ENCODE measurements at places on chromosomes 16 and 17.

DNA sequence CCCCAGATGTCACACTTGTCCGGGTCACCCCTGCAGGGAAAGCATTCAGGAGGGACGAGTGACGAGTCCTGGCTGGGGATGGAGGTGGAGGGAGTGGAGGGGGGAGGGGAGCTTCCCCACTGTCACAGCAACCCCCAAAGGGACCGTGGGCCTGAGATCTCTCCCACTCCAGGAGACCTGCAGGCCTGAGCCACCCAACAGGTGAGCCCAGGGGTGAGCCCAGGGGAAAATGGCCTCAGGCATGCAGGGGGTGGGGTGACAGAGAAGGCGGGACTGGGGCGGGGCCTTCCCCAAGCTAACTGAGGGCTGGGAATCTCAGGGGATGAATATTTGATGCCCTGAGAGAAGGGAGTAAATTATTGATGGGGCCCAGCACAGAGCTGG, 2.4 kb downstream of the USH1G start:
- DNase-seq, result no peak

GRCh38 chr16:12321311-12321842, 344.8 kb downstream of the SNX29 start:
- peak; percentile 30 for DNase-seq

DNA sequence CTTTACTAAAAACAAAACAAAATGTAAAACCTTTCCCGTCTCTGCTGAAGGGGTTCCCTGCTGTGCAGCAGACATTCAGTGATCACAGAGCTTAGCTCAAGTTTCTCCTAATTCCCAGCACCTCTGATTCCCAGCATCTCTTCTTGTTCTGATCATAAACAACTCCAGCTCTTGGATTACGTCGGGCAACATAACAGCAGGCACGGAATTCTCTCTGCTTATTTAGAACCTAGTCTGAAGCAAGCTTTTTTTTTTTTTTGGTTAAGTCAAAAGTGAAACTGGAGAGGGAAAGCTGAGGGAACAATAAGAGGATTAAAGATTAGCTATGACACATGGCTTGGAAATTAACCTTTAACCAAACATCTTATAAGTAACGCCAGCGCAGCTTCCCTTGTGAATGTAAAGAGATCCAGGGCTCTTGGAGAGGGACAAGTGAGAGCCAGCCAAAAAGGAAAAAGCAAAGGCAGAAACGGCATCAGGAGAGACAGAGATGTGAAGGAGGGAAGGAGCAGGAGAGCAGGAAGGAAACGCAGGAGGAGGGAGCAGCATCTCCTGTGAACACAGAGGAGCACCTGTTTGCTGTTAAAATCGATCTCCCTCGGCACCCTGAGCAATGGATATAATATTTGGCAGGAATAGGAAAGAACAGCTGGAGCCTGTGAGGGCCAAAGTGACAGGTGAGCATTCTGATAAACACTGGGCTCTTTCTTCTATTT, at the start of gene BCO1:
Gene BCO1 (plus strand): TSS at position 394 of the 716 bp plus-strand sequence. CDS start 220 bp downstream, at position 614.
- peak; percentile 49 for DNase-seq

DNA sequence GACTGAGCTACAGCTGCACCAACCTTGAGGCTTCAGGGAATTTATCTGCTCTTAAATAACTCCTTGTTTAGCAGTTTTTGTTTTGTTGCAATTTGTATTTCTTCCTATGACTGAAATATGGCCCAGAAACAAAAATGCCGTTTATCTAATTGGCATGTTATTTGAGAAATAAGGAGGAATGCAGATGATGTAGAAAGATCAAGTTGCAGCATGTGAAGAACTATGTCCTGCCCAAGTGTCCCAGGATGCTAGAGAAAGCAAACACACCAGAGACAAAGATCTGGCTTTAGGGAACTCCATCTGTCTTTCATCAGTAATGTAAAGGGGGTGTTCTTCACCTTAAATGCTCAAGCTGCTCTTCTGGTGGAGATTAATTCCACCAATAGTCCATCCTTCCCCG, 29.7 kb downstream of the USP31 start:
- DNase-seq, result no peak

DNA sequence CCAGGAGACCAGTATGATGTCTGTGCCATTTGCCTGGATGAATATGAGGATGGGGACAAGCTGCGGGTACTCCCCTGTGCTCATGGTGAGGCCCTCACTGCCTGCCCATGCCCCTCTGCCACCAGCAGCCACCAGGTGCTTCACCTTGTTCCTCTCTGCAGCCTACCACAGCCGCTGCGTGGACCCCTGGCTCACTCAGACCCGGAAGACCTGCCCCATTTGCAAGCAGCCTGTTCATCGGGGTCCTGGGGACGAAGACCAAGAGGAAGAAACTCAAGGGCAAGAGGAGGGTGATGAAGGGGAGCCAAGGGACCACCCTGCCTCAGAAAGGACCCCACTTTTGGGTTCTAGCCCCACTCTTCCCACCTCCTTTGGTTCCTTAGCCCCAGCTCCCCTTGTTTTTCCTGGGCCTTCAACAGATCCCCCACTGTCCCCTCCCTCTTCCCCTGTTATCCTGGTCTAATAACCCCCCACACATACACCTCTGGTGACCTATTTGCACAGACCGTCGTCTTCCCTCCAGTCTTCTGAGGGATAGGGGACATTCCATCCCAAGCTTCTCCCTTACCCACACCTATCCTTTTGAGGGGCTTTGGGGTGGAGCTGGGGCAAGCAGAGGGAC, 3.7 kb downstream of the PFN1 start:
- no peak for DNase-seq

DNA sequence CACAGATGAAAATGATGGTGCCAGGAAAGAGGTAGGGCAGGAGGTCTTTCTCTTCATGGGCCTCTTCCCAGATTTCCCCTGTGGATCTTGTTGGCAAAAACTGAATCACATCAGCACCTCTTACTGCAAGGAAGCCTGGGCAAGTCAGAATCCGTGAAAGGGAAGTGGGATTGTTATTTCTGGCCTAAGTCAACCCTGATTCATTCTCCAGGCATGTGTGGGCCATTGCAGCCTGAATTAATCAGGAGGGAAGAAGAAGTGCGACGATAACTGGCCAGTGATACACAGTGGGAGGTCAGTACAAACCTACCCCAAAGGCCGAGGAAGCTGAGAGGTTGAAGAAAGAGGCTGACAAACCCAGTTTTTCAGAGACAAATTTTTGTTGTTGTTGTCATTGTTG, 17.9 kb upstream of the NSMCE1 start:
- DNase-seq, result no peak

DNA sequence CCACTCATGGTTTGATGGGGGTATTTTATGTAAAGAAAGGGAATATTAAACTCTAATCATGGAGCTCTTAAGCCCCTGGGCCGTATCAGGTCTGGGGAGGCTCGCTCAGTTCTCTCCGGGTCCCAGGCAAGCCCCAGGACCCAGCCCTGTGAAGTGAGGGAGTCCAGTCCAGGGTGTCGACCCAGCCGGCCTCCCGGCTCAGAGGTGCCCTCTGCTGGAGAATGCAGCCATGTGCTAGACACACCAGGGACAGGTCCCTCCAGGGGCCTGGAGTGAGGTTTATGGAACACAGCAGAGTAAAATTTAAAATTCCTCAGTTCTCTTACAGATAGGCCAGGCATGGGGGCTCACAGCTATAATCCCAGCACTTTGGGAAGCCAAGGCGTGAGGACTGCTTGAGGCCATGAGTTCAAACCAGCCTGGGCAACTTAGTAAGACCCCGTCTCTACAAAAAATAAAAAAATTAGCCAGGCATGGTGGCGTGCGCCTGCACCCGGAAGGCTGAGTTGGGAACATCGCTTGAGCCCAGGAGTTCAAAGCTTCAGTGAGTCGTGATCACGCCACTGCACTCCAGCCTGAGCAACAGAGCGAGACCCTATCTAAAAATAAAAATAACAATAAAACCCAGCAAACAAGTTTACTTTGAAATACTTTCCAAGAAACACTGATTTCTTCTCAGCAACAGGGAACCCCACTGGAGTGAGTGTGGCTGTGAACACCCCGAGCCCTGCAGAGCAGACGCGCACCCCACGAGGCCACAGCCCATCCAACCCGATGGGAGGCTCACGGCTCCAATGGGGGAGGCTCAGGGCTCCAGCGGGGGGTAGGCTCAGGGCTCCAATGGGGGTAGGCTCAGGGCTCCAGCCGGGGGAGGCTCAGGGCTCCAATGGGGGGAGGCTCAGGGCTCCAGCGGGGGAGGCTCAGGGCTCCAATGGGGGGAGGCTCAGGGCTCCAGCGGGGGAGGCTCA, 72.2 kb downstream of the ZNF778 start:
- DNase-seq, result no peak

DNA sequence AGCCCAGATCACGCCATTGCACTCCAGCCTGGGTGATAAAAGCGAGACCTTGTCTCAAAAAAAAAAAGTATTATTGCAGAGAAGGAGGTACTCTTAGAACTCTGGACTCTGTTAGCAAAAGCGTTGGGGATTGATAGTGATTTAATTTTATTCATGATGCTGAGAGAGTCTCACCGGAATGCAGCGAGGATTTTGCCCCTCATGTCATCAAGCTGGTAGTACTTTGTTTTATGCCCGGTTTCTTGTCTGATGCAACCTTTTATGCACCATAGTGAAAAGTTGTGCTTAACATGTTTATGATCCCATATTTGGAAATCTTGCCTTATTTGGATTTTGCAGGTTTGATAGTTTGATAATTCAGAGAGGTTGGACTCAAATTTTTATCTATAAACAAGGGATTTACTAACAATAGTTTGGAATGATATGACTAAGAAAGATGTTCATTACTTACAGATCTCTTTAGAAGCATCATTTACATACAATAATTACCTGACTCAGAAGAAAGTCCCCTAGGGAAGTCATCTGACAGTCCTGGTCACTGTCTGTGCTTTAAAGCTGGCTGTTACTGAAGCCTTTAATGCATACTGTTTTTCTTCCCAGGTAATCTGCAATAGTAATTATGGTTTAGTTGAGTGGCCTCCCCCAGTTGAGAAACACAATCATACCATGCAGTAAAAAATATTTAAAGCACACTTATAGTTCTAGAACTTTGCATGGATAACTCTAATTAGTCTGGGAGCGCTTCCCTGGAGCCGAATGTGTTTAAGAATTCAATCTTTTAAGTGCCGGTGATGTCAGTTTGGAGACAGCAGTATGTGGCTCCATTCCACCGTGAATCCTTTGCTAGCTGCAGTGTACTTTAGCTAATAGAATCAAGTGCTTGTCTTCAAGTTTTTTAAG, 120.9 kb downstream of the PRKCA start:
- no peak for DNase-seq

GRCh38 chr16:81693744-81694303, 85.3 kb upstream of the PLCG2 start:
- no peak for DNase-seq

DNA sequence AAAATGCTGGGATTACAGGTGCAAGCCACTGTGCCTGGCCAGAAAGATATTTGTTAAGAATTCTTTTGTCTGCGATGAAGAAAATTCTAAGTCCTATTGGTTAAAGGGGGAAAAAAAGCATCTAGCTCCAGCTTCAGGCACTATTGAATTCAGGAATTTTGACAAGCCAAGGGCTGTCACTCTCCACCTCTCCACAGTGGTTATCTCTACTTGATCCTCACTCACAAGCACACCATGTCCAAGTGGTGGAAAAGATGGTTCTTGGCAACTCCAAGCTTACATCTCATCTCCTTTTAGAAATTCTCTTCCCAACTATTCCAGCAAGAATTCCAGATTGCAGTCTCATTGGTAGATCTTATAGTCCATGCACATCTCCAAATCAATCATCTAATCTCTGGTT, 7.1 kb downstream of the RBFOX1 start:
- no peak for DNase-seq

GRCh38 chr16:46954562-46954961, 18.9 kb downstream of the DNAJA2 start:
- DNase-seq, result no peak

GRCh38 chr17:726271-726919, 6.0 kb upstream of the TLCD3A start:
- DNase-seq, result no peak

DNA sequence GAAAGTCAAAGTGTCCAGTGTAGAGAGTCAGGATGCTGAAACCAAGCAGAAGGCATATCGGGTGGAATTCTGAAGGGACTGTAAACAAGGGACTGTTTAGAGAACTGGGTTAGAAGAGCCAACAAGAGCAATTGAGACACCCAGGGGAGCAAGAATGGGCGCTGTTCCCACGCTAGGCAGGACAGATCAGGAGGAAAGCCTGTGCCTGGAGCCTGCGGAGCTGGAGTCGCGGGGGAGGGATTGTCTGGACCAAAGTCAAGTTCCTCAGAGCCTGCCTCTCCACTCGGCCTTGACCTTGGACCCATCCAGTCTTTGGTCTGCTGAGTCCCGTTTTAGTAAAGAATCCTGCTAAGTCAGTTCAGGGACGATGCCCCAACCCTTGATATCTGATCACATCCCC, 14.7 kb upstream of the KLHL36 start:
- peak; percentile 36 for DNase-seq

- DNase-seq, result no peak
Observed at GRCh38 chr17:31856750-31857149, 2.3 kb downstream of the COPRS start.

GRCh38 chr17:3927628-3928340, 11.5 kb upstream of the P2RX1 start:
- DNase-seq, result no peak

Data from NCI-H2107 (cell line).